CD4-positive, alpha-beta T cell treated with Interleukin-6 at 100 ng/mL for 8 hours (primary cell): ENCODE measurements at places on chromosomes 11 and 22.
A peak's percentile ranks its signal among the peaks of the same experiment; 100 is the strongest.

DNA sequence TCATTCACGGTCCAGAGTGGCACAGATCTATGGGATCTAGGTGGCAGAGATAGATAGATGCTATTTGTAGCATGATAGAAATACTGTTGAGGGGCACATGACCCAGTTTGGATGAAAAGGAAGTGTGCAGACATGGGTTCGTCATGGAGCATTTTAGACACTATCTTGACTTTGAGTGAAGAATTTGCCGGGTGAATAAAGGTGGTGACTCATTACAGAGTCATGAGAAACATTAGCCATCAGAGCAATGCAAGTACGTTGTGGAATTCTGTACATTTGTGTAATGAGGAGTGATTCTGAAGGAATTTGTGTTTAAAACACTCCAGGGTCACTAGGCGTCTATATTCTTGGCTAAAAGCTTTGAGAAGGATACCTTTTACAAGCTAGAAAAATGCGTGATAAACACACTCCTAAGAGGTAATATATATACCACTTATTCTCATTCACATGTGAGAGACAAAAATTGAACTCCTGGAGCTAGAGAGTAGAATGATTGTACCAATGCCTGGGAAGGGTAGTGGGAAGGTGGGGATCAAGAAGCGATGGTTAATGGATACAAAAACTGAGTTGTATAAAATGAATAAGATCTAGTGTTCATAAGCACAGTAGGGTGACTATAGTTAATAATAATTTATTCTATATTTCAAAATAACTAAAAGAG, 593.7 kb upstream of the LUZP2 start:
- no peak for DNase-seq

DNA sequence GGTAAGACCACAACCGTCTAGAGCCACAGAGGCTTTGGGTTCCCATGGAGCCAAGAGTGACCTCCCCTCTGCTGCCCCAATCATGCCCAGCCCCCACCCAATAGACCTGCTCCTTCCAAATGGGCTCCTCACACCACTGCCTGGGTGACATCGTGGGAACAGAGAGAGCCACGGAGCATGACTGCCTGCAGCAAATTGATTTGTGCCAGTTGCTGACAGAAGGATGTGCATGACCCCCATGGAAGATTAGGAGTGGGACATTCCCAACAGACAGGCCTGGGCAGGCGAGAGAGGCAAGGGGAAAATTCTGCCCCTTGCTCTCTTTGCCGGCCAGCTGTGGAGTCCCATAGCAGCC, 88.5 kb downstream of the TENM4 start:
- no peak for DNase-seq

GRCh38 chr11:1936072-1936780, 10.9 kb upstream of the MRPL23 start:
- DNase-seq: no peak

DNA sequence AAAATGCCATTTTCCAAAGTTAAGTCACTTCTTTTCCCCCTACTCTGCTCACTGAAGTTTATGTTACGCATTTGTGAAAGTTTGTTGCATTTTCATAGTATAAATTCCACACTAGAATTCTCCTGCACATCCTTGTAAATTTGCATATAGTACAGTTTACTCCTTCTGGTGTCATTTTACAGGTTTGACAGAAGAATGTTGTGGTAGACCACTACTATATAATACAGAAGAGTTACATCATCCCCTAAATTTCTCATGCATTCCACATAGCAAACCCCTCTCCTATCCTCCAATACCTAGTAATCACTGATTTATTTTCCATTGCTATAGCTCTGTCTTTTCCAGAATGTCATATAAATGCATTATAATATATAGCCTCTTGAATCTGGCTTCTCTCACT, 64.5 kb downstream of the CCDC73 start:
- no peak for DNase-seq

DNA sequence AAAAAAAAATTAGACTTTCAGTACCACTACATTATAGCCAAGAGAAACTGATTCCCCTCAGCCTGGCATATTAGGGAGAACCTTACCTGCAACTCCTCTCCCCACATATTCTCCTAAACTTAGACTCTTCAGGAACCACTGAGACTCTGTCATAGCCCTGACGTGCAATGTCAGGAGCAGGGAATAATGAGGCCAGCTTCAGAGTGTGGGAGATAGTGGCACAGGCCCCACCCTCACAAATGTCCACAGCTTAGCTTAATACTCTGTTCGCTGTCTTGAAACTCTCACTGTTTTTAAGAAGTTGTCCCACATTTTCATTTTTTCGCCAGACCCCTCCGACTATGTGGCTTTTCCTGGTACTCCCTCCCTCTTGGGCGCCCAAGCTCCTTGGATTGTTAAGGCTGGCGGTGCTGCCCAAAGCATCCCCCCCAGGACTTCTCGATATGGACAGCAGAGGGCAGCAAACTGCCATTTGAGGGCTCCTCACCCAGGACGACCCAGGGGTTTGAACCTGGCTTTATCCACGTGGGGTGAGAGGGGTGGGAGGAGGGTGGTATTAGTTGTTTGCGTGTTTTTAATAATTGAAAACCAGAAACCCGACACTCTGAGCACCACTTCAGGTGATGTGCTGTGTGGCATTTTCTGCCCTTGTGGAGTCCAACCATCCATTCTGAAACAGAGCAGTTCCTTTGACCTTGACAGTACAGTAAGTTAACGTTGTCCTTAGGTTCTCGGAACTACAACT, 45.2 kb upstream of the RASSF10 start:
- peak; percentile 39 for DNase-seq

GRCh38 chr11:69327741-69328191, 33.8 kb downstream of the MYEOV start:
- DNase-seq: no peak

GRCh38 chr11:131350872-131351271, 19.5 kb upstream of the NTM start:
- no peak for DNase-seq

DNA sequence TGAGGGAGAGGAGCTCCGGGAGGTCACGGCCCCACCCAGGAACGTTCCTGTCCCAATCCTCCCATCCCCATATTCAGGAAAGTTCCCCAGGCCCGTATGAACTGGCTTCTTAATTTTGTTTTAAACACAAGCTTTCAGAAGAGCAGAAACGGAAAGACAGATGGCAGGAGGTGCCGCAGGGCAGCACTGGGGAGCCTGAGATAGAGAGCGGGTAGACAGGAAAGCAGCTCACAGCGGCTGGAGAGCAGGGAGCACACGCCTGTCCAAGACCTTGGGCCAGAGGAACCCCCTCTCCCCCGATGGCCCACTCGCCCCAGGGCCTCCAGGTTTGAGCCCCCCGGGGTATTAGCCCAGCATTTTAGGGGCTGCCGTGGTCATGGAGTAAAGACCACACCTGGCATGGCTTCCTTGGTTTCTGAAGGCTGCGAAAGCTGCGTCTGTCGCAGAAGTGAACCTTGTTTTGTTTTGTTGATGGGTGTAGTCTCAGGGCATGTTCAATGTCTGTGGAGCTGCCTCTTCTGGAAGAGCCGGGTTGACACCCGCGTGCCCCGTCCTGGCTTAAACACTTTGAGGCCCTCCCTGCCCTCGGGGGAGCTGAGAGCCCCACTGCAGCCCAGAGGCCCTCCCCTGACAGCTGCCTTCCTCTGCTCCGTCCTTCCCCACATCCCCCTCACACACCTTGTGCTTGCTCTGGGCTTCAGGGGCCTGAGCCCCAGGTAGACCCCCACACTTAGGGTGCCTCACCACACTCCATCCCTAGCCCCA, 17.9 kb upstream of the KCNQ1OT1 start:
- no peak for DNase-seq

DNA sequence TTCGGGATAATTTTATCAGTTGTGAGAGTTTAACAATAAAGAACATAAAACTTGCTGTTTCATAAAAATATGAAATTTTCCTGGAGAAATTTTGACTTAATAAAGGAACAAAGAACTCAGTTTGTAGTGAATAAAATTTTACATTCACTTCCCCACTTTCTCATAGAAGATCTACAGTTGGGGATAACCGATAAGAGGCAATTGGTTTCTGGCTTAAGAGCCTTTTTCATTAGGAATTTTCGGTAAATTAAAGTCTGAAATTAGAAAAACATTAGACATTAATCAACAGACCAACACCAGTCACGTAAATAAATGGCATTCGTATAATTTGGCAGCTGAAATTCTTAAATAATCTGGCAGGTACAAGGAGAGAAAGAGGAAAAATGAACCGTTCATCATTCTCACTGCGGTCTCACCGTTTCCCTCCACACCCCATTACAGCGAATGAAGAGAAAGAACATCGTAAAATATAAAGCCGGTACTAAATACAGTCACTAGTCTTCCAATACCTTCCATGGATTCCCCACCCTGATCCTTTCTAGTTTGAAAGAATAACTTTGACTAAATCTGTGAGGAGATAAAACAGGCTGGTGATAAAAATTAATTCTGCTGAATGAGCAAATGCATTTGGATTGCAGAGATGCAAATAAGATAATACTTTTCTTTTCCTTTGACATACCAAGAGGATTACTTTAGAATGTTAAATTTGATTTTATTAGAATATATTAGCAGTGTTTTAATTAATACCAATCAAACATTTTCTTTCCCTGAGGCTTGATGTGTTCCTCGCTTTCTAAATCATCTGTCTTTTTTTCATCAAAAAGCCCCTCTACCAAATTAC, 19.5 kb downstream of the BLID start:
- no peak for DNase-seq

DNA sequence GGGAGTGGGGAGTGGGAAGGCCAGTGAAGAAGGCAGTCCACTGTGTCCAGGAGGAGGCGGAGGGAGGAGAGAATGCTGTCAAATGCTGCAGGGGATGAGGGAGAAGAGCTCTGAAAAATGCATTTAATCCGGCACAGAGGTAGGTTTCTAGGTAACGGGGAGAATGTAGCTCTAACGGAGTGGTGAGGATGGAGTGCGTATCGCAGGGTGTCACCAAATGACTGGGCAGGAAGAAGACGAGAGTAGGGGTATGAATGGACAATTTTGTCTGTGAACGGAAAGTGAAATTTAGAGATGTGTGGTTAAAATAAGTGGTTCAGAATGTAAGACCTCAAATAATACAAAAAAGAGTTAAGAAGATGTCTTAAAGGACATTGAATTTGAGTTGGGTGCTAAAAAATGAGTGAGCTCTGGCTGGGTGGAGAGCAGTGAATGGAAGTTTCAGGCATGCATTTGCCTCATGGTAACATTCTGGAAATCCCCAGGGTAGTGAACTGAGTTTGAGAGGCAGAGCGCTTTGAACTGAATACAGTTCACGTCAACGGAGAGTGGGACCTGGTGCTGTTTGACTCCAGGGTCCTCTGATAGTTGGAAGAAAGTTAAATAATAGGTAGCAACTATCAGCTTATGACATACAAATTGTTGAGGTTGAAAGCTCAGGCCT, 81.3 kb upstream of the CADM1 start:
- no peak for DNase-seq

GRCh38 chr11:3188496-3189195, 23.5 kb upstream of the OSBPL5 start:
- DNase-seq: no peak

DNA sequence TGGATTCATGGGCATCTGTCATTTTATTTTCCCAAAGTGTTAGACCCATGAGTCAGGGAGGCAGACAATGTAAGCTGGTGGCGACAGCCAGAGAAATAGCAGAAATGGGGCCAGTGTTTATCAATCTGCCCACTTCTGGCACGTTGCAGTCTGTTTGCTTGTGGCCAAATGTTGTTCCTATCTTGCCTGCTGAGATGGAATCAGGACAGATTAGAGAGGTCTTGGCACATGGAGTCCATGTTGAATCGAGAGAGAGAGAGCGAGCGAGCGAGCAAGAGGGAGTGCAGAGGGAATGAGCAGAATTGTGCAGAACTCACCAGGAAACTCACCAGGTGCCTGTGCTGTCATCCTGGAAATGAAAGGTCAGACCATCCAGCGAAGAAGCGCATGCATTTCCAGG, 21.9 kb upstream of the PARVG start:
- DNase-seq: no peak
